ENCODE measurements at places on chromosomes 4 and X.
A peak's percentile ranks its signal among the peaks of the same experiment; 100 is the strongest.

DNA sequence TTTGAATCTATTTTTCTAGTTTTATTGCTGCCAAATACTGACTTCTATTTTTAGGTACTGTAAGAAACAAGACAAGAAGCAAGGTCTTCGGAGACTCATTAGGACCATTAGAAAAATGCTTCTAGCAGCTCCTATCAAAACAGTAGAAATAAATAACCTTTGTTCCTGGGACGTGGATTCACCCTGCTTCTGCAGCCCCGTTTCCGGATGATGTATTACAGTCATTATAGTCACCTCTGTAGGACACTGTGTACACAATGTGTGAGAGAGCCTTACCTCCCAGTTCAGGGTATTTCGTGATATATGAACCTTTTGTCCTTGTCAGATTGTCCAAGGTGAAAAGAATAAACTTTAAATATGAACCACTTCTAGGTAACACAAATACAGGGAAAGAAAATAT, 484.0 kb upstream of the TECRL start:
- no peak for DNase-seq

GRCh38 chrX:107736781-107737531, 38.6 kb downstream of the TSC22D3 start:
- no peak for DNase-seq

DNA sequence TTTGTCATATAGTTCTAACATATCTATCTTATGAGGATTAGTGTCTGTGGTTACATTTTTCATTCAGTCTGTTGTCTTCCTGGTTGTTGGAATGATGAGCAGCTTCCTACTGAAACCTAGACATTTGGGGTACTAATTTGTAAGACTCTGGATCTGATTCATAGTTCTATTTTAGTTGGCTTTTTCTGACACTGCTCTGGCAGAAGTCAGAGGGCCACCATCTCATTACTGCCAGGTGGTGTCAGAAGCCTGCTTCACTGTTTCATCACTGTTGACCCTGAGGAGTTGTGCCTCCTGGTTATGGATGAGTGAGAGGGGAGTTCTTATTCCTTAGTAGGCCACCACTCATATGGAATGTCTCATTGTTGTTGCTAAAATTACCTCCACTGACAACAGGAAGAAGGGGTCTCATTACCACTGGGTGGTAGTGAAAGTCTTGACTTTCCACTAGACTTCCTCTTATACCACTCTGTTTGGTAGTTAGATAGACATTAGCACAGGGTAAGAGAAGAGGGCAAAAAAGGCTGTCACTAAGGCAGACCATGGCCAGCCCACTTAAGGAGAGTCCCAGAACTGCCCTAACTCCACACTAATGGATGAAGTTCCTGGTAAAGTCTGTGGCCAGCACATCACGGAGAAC, 395.2 kb downstream of the SPOCK3 start:
- no peak for DNase-seq

DNA sequence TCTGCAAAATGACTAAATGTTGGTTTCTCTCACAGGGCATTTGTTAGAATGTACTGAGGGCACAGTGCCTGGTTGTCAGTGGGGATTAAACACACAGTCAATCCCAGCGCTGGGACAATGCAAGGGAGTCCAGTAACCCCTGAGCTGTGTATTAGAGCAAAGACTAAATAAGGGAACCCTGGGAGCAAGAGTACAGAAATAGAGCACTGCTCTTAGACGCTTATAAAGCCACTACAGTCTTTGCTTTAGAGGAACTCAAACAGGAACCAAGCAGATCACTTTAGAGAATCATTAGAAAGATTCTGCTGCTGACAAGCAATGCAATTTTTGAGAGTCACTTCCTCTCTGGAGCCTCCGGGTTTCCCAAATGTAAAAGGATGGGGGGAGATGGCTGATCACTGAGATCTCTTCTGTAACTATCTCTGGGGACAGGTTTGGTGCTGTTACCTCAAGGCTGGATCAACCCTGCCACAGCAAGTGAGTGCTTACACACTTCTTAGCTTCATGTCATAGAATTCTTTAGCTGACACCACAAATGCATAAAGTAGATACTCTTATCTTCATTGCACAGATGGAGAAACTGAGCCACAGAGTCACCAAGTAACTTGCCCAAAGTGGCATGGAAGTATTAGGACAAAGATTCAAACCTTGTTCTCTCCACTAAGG, 137.8 kb upstream of the CPEB2 start:
- DNase-seq = no peak

GRCh38 chrX:6674734-6675133, 139.8 kb upstream of the VCX3A start:
- no peak for DNase-seq

- DNase-seq = peak; percentile 87
Measured at GRCh38 chr4:137545461-137545861, 13.2 kb upstream of the PCDH18 start.

DNA sequence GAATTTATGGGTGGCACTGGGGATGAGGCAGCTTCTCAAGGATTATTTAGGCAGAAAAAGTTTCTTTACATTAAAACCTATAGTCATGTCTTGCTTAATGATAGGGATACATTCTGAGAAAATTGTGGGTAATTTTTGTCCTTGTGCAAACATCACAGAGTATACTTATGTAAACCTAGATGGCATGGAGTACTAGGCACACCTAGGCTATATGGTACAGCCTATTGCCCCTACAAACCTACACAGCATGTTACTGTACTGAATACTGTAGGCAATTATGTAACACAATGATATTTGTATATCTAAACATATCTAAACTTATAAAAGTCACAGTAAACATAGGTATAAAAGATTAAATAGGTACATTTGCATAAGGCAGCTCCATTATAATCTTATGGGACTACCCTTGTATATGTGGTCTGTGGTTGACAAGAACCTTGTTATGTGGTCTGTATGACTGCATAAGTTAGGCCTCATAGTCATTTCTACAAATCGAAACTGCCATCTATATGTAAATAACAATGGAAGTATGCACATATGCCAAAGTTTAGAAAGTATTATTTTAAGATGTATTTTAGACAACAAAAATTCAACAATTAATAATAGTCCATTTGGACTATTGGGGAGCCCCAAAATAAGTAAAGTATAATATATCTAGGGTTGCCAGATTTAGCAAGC, 87.3 kb downstream of the CFAP299 start:
- no peak for DNase-seq

DNA sequence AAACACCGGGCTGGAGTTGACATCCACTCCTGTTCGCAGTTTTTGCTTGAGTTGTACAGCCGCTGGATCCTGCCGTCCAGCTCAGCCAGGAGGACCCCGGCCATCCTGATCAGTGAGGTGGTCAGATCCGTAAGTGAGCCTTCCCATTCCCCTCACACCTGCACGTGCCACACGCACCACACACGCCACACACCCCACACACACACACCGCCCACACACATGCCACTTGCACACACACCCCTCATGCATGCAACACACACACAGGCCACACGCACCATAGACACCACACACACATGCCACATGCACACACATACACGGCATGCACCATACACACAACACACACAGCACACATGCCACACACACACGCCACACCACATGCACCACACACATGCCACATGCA, 20.1 kb upstream of the MSANTD1 start:
- no peak for DNase-seq

- DNase-seq = no peak
Measured at GRCh38 chr4:90198086-90198847, 71.1 kb downstream of the CCSER1 start.

DNA sequence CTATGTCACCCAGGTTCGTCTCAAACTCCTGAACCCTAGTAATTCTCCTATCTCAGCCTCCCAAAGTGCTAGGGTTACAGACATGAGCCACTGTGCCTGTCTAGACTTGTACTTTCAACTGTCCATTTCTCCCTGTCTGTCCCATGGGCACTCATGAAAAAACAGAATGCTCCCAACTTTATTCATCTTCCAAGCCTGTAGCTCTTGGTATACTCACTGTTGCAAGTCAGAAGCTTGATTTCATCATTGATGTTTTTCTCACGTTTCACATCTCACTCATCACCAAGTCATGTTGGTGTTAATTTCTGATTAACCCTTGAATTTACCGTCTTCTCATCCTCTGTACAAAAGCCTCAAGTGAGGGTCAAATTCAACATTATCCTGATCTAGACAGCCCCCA, 7.3 kb upstream of the SRP72 start:
- DNase-seq = no peak

GRCh38 chr4:83112678-83113428, 1.7 kb downstream of the PLAC8 start:
- no peak for DNase-seq

DNA sequence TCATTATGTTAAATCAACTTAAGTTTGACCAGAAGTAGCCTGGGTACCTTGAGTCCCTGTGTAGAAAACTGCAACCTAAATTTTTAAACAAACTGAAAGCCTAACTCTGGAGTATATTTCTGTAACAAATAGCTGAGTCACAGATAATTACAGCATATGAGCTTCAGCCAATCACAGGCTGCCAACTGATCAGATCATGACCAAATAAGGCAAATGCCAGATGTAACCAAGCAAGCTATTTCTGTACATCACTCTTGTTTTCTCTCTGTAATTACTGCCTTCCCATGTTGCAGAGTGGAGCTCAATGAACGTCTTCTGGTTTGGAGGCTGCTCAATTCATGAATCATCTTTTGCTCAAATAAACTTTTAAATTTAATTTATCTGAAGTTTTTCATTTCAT, 980.9 kb upstream of the DIAPH2 start:
- peak; percentile 35 for DNase-seq

GRCh38 chrX:72676465-72676864, 37.6 kb downstream of the PHKA1 start:
- DNase-seq = no peak

- DNase-seq = no peak
Measured at GRCh38 chrX:23575281-23575680, 92.0 kb upstream of the PRDX4 start.

GRCh38 chr4:47471064-47471463, 7.6 kb upstream of the COMMD8 start:
- no peak for DNase-seq

DNA sequence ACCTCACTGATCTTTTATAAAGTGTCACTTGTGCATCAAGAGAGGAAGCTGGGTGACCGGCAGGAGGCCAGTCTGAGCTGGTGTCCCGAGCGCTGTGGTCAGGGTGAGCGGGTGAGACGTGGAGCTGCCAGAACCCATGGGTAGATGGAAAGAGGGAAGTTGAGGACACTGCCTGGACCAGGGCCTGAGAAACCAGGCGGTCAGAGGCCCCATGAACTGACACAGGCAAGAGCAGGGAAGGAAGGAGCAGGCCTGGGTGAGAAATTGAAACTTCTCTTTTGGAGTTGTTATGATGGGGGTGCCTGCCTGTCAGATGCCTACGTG, 192.6 kb downstream of the AFAP1 start:
- DNase-seq = no peak

DNA sequence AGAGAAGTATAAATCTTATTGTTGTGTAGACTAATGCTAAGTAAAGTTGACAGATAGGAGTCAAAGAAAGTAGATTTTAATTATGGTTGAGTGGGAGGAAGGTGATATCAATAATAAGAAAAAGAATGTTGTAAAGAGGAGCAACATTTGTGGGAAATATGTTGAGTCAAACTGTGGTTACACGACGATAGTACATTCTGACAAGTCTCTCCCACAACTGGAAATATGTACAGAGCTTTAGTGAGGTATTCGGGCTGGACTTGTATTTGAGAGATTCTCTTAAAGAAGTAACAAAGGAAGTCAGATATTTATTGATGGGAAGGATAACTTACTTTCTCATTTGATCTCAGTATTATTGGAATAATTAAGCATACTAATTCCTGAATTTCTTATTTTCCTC, 525.3 kb upstream of the MAGEB2 start:
- DNase-seq = no peak

GRCh38 chr4:149896432-149896831, 80.8 kb upstream of the IQCM start:
- DNase-seq = no peak

DNA sequence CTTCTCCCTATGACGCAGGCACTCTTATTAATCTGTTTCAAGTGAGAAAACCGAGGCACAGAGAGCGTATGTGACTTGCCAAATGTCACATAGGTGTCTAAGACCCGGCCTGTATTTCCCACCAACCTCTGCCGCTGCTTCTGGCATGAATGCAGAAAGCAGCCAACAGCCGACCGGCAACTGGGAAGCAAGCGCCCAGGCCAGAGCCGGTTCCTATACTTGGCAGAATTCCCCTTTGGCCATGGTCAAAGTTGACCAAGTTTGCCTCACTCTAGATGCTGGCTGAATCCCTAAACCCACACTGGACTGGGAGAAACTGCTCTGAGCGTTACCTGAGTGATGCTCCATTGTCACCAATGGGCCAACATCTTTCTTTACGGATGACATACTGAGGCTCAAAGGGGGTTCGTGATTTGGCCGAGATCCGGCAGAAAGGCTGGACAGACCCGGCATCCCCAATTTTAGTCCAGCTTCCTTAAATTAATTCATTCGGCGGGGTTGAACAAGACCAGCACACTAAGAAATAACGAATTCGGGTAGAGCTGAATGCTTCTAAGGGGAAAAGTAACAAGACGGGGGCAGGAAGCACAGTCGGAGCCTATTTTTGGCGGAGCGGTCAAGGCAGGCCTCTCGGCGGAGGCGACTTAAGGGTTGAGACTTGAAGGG, 11.2 kb downstream of the MSX1 start:
- DNase-seq = no peak

- no peak for DNase-seq
Measured at GRCh38 chr4:184747034-184747830, 13.3 kb upstream of the CENPU start.

GRCh38 chr4:11297627-11298026, 131.1 kb downstream of the HS3ST1 start:
- DNase-seq = no peak

GRCh38 chr4:7518871-7519637, 84.3 kb upstream of the PSAPL1 start:
- DNase-seq = no peak

- no peak for DNase-seq
Measured at GRCh38 chr4:6380746-6381410, 91.5 kb downstream of the PPP2R2C start.

DNA sequence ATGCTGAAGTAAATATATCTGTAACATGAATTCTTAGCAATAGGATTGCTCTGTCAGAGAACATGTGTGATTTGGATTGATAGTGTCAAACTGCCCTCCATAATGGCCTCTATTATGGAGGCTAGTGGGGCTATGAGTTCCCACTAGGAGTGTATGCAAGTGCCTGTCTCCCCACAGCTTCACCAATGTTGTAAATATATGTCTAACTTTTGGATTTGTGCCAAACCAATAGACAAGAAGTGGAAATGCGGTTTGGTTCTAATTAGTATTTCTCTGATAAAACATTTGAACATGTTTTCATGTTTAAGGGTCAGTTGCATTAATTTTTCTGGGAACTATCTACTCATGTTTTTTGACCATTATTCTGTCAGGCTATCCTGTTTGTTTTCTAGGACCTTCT, 28.1 kb downstream of the GPAT3 start:
- no peak for DNase-seq

DNA sequence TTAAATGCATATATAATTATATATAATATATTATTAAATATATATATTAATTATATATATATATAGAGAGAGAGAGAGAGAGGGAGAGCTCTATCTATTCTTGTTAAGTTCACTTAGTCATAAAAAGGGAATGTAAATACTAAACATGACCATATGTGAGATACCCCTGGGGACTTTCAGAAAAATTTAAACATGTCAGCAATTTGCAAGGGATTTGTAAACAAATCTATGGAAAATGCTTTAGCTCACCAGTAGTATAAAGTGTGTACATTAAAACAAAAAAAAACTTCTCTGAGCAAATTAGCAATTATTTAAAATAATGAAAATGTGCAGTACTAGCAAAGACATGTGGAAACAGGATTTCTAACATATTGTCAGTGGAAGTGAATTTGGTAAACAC, 1755.5 kb downstream of the PCDH19 start:
- no peak for DNase-seq
